ENCODE measurements at places on chromosomes 7 and 10.

DNA sequence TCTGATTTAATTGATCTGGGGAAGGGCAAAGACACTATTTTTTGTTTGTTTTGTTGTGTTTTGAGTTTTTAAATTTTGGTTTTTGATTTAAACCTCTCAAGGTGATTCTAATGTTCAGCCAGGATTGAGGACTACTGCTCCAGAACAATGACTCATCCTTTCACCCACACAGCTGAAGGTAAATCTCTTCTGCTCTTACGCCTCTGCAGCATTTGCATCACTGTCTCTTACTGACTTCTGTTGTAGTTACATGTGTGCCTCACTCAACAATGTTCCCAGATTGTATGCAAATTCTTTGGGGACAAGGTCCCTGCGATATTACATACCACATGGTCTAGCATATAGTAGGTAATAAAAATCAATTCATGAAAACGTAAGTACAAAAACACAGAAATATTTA is 467.5 kb upstream of the LRRN3 start:
- DNase-seq, result no peak

DNA sequence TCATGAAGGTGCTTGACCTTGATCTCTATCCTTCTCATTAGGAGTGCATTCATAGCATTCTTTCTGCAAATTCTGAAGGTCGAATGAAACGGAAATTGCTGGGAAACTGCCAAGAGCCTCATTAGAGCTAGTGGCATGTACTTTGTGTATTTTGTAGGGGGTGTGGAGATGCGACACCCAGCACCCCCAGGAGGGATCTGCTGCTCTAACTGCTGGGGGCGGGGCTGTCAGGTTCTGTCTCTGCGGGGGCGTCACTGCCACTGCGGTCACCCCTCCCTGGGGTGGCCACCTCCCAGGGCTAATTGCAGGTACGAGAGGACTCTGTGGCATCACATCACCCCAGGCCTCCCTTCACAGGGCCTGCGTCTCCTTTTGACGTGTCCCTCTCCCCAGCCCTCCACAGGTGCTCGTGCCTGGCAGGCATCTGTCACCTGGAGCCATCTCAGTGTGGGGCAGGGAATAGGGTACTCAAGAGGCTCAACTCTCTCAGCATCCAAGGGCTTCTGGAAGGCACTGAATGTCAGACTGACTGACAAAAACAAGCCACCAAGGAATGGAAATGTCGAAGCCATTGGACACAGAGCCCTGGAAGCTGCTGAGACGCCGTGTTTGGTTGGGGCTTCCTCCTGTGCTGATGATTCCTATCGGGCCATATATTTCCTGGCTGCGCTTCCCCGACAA is 151.1 kb downstream of the ACTR3B start:
- DNase-seq, result no peak

- DNase-seq, result no peak
Measured at GRCh38 chr10:14859775-14860174, 18.9 kb upstream of the SUV39H2 start.

DNA sequence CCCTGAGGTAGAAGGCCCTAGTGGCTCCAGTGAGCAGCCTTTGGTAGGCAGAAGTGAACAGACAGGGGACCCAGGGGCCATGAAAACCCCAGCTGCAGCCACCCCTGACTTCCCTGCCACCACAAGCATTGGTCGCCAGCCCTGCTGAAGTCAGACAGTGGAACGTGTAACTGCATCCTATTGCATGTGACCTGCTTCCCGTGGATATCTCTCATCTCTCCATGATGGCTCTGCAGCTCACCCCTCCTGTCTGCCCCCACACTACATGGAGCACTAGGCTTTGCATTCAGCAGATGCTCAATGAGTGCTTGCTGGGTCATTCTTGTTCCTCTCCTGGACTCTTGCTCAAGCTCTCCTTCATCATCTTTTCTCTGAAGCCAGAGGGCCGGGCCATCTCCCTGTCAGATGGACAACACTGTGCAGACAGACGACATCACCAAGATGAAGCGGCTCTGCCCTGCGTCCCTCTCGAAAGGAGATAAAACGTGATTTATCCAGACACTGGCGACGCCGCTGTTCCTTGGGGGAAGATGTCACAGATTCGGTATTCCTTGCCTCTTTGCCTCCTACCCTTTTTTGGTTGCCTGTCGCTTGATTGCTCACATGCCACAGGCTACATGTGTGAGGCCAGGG is 117.5 kb downstream of the SH3PXD2A start:
- no peak for DNase-seq

GRCh38 chr7:131108212-131108940 is 219.3 kb upstream of the MKLN1 start:
- DNase-seq, result peak; percentile 91

DNA sequence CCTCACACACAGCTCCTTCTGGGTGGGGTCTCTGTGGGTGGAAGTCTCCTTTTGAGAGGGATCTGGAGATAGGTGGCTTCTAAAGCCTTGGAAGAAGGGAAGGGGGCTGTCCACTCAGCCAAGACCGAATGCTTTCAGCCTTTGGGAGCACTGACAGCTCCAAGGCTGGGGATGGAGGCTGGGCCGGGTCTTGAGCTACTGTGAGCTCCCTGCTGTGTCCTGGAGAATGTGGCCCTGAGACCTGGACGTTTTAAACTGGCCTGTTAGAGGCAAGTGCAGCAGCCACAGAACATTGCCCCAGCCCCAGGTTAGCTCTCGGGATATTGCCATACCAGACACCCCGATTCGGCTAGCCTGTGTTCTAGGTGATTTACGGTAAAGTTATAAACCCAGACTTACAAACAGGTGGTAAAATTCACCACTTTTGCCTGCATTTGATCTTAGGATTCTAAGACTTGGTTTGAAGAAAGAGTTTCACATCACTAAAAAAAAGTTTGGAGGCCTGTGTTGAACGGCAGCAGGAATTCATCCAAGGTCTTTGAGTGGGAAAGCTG is 548.5 kb upstream of the FOXK1 start:
- no peak for DNase-seq

- DNase-seq, result no peak
Measured at GRCh38 chr7:21365866-21366624, 61.8 kb upstream of the SP4 start.

GRCh38 chr10:83957168-83957947 is 182.0 kb upstream of the GHITM start:
- DNase-seq, result no peak

GRCh38 chr10:22477334-22478287 is 132.3 kb downstream of the SPAG6 start:
- no peak for DNase-seq

DNA sequence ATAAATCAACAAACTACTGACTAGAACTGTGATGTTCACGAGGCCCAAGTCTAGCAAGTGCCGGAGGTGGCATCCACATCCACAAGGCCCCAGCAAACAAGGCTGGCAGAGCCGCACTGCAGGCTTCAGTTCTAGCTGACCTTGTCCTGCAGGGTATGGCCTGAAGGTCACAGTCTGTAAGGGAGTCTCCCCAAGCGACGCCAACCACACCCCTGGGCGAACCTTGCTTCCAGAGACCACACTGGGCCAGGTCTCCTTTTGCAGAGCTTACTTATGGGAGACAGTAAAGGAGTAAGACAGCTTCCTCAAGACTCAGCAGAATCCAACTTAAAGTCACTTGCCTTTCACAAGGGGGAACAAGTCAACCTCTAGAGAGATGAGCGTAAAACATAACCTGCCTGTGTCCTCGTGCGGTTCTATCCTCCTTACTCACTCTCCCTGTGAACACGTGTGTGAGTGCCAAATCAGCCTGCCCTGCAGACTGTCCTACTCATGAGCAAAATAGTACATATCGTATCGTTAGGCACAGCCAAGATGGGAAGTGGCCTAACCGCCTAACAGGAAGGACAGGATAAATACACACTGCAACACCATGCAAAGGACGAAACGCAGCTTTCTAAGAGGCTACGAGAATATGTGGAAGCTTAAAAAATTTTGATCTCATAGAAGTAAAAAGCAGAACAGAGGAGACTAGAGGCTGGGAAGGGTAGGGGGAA is 22.7 kb downstream of the FAM53B start:
- peak; percentile 35 for DNase-seq

DNA sequence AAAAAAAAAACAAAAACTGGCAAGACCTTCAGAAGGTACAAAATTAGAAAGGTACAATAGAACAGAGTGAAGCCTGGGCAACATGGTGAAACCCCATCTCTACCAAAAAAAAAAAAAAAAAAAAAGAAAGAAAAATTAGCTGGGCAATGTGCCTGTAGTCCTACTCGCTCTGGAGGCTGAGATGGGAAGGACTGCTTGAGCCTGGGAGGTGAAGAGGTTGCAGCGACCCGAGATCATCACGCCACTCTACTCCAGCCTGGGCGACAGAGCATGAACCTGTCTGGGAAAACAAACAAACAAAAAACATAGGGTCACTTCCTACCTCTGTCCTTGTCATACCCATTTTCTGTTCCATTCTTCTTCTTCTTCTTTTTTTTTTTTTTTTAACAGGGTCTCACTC is 45.6 kb upstream of the DLG5 start:
- DNase-seq, result no peak

GRCh38 chr7:128073671-128074310 is 42.6 kb upstream of the LRRC4 start:
- DNase-seq, result no peak

- no peak for DNase-seq
Measured at GRCh38 chr7:8413600-8413999, 19.8 kb upstream of the NXPH1 start.

DNA sequence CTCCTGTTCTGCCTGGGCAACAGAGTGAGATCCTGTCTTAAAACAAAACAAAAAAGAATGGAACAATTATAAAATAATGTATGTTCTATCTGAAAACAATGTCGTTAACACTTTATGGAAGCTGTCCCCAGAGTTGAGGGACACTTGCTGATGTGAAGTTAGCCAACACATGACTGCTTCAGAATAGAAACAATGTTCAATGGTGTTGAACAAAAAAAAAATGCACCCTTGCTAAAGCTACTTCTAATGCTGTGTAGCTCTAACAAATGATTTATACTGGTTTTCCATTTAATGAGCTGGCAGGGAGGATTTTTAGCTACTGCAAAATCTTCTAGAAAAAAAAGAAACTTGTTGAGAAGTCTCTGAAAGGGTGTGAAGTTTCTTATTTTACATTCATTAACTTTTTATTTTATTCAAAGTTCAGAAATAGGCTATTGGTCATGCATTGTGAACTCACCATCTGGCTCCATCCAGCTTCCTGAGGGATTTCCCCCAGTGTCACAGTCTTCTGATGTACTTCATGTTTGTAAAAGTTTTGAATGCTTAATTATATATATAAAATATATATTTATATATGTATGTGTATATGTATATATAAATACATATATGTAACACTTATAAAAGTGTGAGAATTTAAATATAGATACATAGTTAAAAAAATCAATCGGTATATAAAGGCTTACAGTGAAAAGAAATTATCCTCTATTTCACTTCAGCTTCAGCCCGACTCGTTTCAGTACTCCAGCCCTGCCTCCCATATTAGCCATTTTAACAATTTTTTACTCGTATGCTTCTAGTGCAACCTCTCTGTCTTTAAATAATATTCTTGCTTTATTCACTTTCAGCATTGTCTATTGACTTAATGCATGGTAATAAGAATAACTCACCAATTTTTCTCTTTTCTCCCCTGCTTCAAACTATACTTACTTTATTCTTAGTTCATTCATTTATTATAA is 35.0 kb downstream of the HDAC9 start:
- peak; percentile 32 for DNase-seq

GRCh38 chr7:114087653-114088469 is 169.1 kb upstream of the PPP1R3A start:
- no peak for DNase-seq

- DNase-seq, result no peak
Measured at GRCh38 chr7:112176693-112177415, 29.3 kb downstream of the DOCK4 start.

DNA sequence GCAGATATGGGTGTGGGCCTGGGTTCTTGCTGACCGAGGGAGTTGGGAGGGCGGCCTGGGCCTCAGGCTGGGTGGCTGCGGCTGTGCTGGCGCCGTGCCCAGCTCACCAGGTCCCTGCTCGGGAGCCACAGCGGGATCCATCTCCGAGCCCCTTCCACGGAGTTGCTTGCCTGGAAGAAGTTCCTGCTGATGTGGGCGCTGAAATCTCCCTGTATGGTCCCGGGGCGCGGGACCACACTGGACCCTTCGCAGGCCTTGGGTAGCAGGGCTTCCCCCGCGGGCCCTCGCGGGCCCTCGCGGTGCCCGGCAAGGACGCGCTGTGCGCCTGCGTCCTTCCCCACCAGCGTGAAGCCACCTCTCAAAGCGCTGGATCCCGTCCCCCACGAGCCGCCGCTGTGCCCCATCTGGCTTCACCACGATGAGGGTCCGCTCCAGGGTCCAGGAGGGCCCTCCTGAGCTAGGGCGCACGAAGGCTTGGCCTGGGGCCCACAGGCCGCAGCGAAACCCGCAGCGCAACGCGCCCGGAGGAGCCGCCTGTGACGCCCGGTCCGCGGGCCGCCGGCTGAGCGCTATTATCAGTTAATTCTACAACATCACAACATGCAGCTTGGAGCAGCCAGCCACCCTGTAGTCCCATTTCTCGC is 31.5 kb downstream of the RAB19 start:
- no peak for DNase-seq

- DNase-seq, result no peak
Measured at GRCh38 chr7:90720984-90721760, 125.1 kb downstream of the CDK14 start.

- DNase-seq, result no peak
Measured at GRCh38 chr7:27145165-27145913, 1.9 kb upstream of the HOXA5 start.

- DNase-seq, result peak; percentile 5
Measured at GRCh38 chr10:79387974-79388850, 40.9 kb downstream of the PPIF start.

DNA sequence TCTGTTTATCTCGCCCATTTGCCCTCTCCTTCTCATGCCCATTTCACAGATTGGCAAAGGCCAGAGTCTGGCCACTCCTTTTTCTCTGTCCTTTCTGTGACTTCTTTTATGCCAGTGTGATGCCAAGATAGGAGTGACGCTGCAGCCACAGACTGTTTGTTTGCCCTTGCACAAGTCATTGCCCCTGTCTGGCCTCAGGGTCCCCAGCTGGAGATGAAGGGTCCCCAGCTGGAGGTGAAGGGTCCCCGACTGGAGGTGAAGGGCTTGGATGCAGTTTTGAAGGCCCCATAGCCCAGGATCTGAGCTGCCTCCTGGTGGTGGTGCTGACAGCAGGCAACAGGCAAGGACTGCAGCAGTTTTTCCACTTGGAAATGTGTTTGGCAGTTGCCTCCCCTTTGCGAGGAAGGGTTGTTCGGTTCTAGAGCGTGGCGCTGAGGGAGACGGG is 50.8 kb upstream of the SLC29A3 start:
- no peak for DNase-seq

DNA sequence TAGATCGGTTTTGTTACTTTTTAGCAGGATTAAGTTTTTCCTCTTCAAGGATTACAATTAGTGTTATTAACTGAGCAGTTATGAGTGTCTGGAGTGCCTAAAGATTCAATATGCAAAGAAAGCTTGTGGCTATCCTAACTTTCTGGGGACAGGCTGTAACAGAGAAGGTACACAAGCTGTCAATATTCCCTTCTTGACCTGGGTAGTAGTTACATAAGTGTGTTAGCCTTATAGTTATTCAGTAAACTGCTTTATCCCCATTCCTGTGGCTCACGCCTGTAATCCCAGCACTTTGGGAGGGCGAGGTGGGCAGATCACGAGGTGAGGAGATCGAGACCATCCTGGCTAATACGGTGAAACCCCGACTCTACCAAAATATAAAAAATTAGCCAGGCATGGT is 31.6 kb downstream of the ATAD1 start:
- no peak for DNase-seq

GRCh38 chr7:89731751-89732445 is 422.4 kb upstream of the STEAP1 start:
- no peak for DNase-seq
